ENCODE measurements at places on chromosomes 6 and 20.
A peak's percentile ranks its signal among the peaks of the same experiment; 100 is the strongest.

DNA sequence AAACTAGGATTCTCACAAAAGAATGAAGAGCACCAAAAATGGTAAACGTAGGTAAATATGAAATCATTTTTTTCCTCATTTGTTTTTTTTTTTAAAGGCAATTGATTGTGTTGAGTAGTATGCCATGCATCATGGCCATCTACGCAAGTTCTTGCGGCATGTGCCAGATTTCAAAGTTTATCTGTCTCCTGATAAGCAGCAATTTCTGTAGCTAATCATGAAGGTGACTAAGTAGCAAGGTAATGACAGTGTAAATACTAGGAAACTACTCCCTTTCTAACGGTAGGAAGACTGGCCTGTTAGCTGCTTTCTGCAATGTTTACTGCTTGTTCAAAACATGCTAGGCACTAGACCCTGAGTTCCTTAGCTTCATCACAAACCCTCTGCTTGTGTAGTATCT is 13.4 kb upstream of the LY86 start:
- DNase-seq, result no peak

GRCh38 chr6:121756666-121757065 is 321.2 kb downstream of the GJA1 start:
- DNase-seq, result no peak

DNA sequence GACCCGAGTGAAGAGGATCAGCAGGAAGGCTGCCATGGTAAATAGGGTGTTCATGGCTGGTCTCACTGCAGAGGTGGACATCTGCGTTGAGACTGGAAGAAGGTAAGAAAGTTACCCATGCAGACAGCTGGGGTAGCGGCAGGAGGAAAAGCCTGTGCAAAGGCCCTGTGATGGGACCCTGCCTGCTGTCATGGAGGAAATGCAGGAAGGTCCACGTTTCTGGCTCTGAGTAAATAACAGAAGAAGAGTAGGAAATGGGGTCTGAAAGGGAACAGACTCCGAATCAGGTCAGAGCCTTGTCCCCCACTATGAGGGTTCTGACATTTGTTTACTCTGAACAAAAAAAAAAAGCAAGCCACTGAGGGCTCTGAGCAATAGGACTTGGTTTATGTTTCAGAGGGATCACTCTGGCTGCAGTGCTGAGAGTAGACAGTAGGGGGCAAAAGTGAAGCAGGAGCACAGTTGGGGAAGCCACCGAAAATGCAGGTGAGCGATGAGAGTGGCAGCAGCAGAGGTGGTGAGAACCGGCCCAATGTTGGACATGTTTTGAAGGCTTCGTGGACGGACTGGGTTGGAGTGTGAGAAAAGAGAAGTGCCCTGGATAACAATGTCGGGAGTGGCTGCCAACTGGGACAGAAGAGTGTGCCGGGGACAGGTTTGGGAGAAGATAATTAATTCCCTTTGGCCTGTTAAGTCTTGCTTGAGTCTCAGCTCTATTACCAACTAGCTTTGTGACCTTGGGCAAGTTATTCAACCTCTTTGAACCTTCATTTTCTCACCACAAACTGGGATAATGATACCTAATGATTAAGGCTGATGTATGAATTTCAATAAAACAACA is 57.9 kb upstream of the MAP7 start:
- peak; percentile 84 for DNase-seq

GRCh38 chr6:116314218-116314617 is 34.5 kb upstream of the TSPYL1 start:
- DNase-seq, result no peak

DNA sequence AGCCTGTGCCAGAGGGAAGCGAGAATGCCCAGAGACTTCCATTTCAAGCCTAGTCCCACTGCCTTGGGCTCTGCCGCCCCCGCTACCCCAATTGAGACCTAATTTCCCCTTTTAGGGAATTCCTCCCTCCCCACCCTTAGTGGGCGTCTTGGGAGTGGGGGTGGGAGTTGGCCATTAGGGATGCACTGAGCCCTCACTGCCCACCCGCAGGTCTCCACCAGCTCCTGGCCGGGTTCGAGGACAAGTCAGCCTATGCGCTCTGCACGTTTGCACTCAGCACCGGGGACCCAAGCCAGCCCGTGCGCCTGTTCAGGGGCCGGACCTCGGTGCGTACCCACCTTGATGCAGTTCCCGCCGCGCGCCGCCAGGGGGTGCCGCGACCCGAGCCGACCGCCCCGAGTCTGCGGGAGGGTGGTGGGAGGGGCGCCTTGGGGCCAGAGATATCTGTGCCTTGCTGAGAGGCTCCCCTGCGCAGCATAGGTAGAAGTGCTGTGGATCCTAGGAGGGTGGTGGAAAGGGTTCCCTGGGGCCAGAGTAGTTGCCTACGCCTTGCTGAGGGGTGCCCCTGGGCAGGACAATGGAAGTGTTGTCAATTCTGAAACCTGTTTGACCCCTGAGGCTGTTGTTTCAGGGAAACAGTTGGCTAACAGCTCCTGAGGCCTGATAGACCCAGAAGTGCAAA is 9.2 kb downstream of the ITPA start:
- DNase-seq, result no peak

GRCh38 chr6:31659649-31660380 is 763 bp downstream of the C6orf47 start:
- no peak for DNase-seq

DNA sequence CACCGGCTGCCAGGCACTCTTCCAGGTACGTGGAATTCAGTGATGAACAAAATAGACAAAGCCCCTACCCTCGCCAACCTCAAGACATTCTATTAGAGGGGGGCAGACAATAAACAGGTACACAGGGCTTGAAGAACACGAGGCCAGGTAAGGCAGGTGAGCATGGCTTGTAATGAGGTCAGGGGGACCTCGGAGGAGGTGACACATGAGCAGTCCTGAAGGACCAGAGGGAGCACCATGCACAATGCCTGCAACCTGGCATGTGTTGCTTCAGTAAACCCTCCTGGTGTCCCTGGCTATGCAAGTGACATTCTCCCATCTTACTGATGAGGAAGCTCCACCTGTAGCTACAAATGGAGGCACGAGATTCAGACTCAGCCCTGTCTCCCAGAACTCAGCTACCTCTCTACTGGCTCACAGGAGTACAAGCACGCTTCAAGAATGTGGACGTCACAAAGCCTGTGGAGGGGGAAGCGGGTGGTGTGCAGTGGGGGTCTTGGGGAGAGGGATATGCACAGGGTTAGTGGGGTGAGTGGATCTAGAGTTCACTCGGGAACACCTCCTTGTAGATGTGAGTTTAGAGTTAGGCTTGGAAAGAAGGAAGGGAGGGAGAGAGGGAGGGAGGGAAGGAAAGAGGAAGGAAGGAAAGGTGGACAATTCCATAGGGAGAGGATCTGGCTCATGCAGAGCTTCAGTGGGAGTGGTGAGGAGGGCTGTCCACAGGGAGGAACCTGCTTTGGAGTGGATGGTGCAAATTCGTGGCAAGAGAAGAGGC is 7.6 kb upstream of the MAPK13 start:
- DNase-seq, result no peak

All from ascending aorta (tissue), 2 donors.